Activated B cell treated with CpG ODN at 0.5 μM for 24 hours (primary cell): ENCODE measurements at places on chromosomes 12 and 14. TPM values are rescaled to one million over a fixed set of nuclear protein-coding genes. Genes with fewer than 3 reads are reported as not detected.

DNA sequence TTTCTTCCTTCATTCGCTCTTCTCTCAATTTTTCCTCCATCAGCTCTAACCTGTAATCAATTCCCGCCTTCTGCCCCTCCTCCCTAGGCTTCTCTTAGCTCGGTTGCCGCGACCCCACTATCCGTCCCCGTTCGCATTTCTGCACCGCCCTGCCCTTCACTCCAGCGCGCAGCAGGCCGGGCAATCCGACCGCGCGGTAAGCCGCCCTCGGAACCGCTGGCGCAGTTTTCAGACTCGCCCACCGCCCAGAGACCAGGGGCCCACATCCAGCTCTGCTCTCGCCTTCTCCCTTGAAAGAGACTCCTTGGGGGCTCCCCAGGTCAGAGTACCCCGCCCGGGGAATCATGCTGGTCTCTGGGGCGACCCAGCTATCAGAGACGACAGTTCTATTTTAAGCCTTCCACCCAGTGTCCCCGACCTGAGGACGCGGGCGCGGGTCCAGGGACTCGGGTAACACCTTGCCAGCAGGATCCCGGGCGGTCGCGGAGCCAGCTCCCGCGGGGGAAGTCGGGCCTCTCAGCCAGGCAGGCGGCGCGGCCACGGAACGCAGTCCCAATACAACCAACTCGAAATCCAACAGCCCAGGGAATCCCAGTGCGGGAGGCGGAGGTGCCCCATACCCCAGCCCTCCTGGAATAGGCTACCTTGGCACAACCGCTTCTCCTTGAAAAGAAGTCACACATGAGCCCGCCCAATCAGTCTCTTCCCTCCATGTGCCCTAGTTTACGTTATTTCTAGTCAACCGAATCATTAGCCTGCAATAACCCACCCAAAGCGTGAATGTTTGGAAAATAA, 5.7 kb upstream of the SLC38A4 start:
- no peak overlapping the region for H3K27ac ChIP-seq
- no peaks in the 10 kb centered on the region for H3K36me3 ChIP-seq
- peaks cover 56% of the 10 kb centered on the region for H3K27me3 ChIP-seq
- no peak overlapping the region for H3K4me3 ChIP-seq

DNA sequence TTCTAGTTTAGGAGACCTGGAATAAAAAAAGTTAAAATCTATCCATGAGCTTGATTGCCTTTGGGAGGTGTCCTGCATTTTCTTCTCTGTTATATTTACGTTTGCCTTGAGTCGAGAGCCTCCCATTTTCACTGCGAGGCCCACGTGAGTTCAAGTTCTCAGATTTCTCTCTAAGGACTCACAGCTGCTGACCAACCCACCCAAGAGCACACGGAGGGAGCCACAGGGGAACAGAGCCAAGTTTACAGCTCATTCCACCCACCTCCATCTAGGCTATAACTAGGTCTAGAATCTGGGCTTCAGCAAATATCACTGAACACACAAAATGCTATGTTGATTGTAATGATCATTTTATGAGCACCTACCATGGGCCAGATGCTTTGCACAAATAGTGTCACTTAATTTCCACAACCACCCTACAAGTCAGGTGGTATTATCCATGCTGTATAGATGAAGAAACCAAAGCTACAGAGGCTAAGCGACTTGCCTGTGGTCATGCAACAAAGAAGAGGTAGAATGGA, 16.7 kb downstream of the ALDH1L2 start:
- DNase-seq, result no peak
- no peaks in the 10 kb centered on the region for H3K36me3 ChIP-seq
- H3K27ac ChIP-seq, result no peak overlapping the region

DNA sequence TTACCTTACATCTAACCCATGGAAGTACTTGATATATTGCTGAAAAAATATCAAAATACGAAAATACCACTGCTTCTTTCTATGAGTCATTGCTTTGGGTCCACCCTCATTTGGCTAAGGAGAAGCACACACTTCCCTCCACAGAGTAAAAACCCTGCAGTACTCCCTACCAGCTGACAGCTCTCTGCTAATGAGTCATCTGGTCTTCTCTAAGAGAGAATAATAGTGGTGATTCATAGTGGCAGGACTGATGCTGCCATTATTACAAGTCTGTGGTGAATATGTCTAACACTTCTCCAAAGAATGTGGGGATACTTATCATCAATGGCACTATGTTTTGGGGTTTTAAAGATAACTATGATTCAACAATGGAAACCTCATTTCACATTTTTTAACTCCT, 90.7 kb downstream of the PPFIA2 start:
- no peaks in the 10 kb centered on the region for H3K36me3 ChIP-seq
- no peak overlapping the region for H3K4me3 ChIP-seq
- H3K27me3 ChIP-seq, result no peaks in the 10 kb centered on the region

DNA sequence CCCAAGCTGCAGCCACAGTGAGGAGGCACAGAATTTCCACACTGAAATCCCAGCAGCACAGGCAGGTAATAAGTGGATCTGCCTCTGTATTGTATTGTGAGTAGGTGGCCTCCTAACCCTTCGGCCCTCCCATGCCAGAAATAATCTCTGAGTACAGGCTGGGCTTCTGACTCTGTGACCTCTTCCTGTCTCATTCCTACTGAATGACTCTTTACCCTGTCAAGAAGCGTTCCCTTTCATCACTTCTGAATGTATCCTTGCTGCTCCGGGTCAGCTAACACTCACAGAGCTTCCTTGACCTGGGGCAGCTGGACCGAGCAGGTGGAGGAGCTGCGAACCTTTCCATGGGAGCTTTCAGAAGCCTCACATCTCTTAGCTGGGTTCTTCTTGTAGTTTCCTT, 119.6 kb downstream of the SLC8A3 start:
- H3K4me3 ChIP-seq, result no peak overlapping the region
- no peak overlapping the region for H3K27ac ChIP-seq
- peaks cover 6% of the 10 kb centered on the region for H3K27me3 ChIP-seq
- no peaks in the 10 kb centered on the region for H3K4me1 ChIP-seq

Gene MYO1A
- 0.39 and 0.71 TPM in 2 replicates for total RNA-seq

Gene HOTAIR
- total RNA-seq, result not detected in 2 replicates

Gene TAS2R8
- total RNA-seq, result not detected in 2 replicates

DNA sequence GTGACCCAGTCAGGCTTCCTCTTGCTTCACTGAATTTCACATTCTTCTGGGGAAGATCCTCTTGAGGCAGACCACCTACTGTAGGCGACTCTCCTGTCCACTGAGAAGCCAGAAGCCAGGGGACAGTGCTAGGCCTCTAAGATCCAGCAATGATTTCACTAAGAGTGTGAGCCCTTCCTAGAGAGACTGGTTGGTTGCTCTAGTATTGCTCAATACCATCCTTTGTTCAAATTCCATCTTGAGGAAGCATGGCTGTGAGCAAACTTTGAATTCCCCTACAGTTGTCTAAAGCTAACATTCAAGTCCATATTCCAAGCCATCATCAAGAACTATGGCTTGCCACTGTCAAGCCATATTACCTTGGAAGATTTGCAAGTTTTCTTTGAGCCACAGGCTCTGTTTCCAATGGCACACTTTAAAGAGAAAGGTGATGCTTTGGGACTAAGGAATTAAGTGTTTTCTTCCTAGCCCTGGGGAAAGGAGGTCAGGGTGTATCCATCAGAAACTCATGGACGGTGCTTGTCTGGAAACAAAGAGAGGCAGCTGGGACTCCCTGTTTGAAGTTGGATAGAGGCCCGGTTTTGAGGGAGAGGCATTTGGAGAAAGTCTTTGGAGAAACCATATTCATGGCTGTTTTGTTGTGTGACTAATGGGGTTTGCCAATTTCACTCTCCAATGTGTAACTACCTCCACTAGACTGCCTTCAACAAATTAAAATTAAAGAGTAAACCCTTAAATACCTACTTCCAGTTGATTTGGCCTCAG, 1217.9 kb downstream of the VRK1 start:
- no peaks in the 10 kb centered on the region for H3K4me1 ChIP-seq
- DNase-seq, result no peak
- no peak overlapping the region for H3K27ac ChIP-seq
- H3K36me3 ChIP-seq, result no peaks in the 10 kb centered on the region
- no peaks in the 10 kb centered on the region for H3K27me3 ChIP-seq

DNA sequence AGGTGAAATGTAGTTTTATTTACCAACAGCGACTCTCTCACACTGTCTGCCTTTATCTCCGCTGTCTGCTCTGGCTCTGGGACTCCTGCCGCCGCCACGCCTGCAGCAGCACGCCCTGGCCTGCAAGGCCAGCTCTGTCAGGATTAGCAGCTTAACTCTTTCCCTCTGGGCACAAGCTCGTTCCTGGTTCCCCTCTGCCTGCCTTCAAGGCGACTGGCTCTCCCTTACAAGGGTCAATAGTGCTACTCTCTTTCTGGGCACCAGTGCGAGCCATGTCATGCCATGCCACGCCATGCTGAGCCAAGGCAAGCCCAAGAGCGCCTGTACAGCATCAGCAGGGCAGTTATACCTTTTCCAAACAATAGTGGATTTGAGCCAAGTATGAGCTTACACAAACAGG, 3.6 kb upstream of the CLEC2B start:
- H3K27ac ChIP-seq, result no peak overlapping the region
- H3K27me3 ChIP-seq, result peaks cover 2% of the 10 kb centered on the region
- DNase-seq, result no peak
- H3K36me3 ChIP-seq, result peaks cover 10% of the 10 kb centered on the region
- no peak overlapping the region for H3K4me3 ChIP-seq

Gene NDUFA9
- total RNA-seq, result 108 and 125 TPM in 2 replicates

DNA sequence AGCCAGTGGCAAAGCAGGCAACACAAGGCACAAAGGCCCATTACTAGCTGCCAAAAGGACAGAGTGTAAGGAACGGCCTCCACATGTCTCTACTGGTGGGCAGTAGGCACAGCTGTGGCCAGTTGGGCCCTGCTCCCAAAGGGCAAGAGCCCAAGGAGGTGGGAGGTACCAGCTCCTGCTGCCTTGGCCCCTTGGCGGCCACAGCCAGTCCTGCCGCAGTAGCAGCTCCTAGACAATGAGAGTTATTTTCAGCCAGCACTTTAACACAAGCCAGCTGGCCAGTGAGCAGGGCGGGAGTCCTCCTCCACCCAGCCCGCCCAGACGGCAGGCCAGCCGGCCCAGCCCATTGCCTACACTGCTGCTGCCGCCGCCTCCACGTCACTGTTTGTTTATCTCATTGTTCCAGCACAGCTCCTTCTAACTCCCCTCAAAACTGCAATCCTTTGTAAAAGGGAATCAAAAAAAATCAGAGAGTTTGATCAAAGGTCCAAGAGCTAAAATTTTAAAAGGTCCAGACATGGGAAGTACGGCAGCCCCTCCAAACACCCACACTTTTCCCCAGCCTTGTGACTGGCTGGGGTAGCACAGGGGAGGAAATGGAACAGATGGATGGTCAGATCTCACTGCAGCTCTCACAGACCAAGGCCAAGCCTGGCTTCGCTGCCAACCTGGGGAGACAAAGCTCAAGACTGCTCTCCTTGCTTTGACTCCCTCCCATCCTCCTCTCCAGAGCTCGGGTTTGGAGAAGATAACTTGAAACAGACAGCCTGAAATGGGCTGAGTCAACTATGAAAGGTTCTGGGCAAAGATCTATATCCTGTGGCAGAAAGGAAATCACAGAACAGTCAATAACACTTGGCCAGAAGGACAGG, 33.5 kb downstream of the FMNL3 start:
- H3K4me3 ChIP-seq, result peak overlapping the region; percentile 52
- H3K27me3 ChIP-seq, result no peaks in the 10 kb centered on the region
- no peaks in the 10 kb centered on the region for H3K36me3 ChIP-seq
- peak overlapping the region; percentile 95 for H3K27ac ChIP-seq

DNA sequence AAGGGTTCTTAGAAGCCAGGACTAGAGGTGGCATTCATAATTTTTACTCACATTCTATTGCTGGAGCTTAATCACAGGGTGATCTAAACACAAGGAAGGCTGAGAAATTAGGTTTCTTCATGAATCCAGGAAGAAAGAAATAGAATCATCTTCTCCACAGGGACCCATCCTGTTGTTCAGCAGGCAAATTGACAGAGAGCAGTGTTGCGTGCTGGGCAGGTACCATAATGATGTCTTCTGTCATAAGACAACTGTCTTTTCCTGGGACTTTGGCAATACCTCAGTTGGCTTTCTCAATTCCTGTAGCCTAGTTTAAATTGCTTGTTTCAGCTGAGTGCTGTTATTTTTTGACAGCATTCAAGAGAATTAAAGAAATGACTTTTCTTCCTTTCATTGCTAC, 468.0 kb upstream of the SYT1 start:
- H3K4me1 ChIP-seq, result no peaks in the 10 kb centered on the region
- H3K27me3 ChIP-seq, result no peaks in the 10 kb centered on the region
- DNase-seq, result no peak
- no peaks in the 10 kb centered on the region for H3K36me3 ChIP-seq

DNA sequence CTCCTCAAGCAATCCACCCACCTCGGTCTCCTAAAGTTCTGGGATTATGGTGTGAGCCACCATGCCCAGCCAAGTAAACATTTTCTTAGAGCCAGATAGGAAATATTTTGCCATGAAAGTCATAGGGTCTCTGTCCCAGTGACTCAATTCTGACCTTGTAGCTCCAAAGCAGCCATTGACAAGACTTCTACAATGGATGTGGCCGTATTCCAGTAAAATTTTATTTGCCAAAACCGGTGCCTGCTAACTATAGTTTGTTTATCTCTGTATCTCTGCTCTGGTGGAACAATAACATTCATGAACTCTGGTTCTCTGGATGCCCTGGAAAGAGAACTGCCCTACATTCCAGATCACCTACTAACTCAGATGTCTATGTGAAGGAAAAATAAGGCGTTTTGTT, 54.6 kb upstream of the USP44 start:
- no peaks in the 10 kb centered on the region for H3K36me3 ChIP-seq
- no peak for DNase-seq
- H3K4me3 ChIP-seq, result no peak overlapping the region
- no peak overlapping the region for H3K27ac ChIP-seq
- peaks cover 2% of the 10 kb centered on the region for H3K4me1 ChIP-seq
- peaks cover 13% of the 10 kb centered on the region for H3K27me3 ChIP-seq

DNA sequence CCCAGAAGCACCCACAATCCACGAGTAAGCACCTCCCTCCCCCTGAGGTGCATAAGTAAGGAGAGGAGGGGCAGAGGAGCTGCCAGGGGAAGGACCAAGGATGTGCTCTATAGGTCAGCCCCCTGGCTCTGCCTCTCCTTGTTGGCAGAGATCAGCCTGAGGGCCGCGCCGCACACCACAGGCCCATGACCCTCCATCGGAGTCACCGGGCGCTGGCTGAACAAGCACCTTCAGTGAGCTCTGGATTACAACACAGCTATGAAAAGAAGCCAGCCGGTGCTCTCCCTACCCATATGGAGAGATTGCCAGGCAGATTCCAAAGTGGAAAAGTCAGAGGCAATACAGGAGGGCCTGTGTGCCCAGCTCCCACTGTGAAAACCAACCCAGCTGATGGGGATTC, 257.3 kb downstream of the GLT1D1 start:
- H3K27me3 ChIP-seq, result no peaks in the 10 kb centered on the region
- H3K27ac ChIP-seq, result no peak overlapping the region
- DNase-seq, result no peak
- H3K4me3 ChIP-seq, result no peak overlapping the region
